ENCODE measurements at places on chromosomes 4 and X.
A peak's percentile ranks its signal among the peaks of the same experiment; 100 is the strongest.

DNA sequence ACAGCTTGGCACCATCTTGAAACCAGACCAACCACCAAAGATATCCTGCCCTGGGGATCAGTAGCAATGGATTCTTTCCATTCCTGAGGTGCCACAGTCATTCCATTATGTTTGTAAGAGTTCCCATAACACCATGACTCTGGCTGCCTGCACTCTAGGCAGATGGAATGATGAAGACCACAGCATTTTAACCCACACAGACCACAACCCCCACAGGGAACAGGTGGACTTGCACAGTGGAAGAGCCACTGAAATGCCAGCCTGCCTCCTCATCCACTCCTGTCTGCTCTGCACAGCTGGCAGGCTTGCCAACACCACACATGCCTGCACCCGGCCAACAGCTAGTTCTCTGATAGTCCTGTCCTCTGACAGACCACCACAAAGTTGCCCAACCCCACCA is 2362.2 kb upstream of the AGA start:
- no peak for DNase-seq

- DNase-seq: no peak
Measured at GRCh38 chr4:8403976-8404375, 36.5 kb downstream of the ACOX3 start.

- DNase-seq: no peak
Measured at GRCh38 chr4:18917689-18918088, 896.1 kb upstream of the LCORL start.

DNA sequence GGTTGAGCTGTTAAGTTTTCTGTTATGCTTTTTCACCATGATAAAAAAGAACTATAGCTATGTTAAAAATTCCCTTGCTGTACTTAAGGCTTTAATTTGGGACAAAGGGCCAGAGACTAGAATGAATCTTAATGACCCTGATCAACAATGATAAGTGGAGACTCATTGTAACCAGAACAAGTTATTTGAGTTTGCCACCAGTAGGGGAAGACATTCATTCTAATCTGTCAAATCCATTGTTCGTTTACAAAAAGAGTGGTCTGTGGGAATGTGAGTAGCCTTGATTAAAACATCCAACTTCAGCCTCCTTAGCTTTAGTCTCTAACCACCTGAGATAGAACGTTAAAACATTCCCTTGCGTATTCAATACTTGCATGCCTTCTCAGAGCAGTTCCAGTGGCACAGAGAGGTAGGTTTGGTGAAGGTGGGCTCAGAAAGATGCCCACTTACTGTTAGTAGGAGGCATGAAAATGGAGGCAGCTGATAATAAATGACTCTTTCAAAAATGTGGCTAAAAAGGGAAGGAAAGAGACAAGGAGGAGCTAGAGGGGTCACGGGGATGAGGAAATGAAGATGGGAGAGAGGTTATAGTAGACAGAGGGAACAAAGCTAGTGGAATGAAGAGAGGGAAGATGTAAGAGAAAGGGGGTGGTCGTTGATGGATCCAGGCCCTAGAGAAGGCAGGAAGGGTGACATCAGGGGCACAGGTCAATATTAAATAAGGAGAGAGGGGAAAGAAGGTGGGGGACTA is 66.2 kb downstream of the EGF start:
- DNase-seq: no peak

DNA sequence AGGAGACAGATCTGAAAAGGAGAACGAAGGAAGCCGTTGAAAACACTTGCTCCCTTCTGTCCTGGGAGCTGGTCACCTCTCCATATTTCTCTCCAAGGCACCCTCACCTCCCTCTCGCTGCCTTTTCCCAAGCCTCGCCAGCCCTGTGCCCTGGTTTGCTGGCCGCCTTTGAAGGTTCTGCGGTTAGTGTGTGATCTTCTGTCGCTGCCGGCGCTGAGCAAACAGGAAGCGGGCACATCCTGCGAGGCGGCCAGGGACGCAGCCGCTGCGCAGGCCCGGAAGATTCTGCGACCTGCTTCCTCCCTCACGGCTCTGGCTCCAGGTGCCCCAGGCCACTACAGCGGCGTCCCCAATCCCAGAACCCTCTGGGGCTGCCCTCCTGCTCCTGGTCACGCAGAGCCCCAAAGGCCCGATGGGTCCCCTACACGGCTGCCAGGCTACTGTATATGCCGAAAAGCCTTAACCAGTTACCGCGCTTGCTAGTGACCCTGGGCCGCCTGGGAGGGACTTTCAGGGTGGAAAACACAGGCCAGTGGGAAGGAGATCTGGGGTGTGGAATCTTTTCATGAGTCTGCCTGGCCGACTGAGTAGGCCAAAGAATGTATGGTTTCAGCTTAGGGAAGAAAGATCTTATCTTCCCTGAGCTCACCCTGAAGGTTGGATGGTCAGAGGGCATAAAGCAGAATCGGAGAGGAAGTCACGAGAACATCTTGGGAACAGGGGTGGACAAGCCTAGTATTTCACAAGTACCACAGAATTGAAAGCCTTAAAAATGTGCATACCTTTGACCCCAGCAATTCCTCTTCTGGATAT is 2.3 kb upstream of the SASH3 start:
- peak; percentile 83 for DNase-seq

DNA sequence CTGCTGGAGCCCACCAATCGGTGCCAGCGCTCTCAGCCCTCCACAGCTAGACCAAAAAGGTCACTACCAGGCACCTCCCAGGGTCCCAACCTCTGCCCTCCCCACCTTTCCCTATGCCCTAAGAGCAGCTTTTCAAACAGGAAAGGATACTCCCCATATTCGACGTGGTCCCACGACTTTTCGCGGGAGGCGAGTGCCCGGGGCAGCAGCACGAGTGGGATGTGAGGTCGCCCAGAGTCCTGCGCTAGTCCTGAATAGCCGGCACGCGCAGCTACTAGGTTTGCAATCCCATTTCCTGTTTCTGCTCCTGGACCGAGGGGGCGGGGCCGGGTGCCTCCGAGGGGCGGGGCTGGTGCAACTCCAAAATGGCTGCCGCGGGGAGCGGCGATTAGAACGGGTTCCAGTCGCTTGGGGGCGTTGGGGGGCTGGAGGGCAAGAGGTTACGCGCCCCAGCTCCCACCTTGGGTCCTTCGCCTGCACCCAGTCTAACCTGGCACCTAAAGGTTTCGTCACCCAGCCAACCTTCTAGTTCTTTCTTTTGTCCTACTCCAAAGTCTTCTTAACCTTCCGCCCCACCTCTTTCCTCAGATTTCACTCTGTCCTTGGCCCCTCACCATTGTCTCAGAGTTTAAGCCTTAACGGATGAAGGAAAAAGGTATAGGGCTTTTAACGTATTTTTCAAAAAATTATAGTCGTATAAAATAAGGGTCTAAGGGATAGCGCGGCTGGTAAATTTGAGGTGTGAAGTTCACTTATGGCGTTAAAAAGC is 85.0 kb upstream of the TENT5D start:
- DNase-seq: no peak
